ENCODE measurements at places on chromosomes 6 and 20.

GRCh38 chr6:166786704-166787293 lies 159.7 kb upstream of the RPS6KA2 start:
- no peak for DNase-seq

GRCh38 chr6:169381988-169382387 lies 128.3 kb upstream of the THBS2 start:
- DNase-seq: no peak

DNA sequence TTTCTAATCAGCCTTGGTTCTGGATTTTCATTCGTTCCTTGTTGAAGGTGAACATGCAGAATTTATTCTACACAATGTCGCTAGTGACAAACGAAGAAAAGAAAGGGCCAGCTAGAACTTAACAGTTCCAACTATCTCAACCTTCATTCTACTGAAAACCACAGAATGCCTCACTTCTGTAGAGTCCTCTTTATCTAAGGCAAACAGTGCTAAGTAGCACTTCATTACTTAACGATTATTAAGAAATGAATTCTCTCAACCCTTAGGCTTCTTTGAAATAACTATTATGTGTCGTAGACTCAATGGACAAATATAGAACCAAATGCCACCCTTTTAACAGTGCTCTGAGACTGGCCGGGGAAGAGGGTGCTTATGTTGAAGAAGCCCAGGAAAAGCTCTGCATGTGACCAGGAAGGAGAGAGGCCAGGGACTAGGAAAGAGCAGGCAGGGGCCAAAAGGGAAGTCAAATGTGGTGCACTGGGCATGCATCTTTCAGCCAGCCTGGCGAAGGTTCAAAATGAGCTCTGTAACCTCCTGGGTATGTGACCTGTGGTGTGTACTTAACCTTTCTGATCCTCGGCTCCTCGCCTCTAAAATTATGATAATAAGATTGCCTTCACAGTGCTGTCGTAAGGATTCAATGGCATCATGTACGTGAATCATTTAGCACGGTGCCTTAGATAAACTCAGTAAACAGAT lies 55.4 kb upstream of the BMP2 start:
- no peak for DNase-seq

GRCh38 chr6:1773700-1774099 lies 164.0 kb downstream of the FOXC1 start:
- no peak for DNase-seq

DNA sequence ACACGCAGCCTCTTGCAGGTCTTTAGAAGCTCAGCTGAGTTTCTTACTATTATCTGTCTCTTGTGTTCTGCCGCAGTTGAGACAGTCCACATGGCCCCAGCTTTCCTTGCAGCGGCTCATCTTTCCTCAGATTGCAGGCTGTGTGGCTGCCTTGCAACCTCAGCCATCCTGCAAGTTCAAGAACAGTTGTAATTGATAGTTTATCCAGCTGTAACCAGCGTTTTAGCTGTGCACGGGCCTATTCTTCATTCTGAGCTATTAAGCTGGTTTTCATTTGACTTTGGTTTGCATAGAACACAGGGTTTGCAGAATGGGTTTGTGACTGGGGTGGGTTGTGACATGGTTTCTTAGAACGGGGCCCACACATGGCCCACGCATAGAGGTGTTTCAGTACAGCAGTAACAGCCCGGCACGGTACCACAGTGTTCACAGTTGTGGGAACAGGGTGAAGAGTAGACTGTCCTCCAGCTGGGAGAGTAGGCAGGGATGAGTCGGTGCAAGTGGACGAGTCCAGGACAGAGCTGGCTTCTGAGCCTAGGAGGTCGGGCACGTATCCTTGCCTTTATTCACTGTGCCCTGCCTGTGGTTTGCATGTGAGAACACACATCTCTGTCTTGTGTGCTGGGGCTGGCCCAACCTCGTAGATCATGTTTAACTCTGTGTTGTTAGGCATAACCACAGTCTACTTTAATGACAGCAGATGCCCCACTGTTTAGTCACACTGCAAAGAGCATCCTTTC lies 89.2 kb downstream of the RPP40 start:
- no peak for DNase-seq

DNA sequence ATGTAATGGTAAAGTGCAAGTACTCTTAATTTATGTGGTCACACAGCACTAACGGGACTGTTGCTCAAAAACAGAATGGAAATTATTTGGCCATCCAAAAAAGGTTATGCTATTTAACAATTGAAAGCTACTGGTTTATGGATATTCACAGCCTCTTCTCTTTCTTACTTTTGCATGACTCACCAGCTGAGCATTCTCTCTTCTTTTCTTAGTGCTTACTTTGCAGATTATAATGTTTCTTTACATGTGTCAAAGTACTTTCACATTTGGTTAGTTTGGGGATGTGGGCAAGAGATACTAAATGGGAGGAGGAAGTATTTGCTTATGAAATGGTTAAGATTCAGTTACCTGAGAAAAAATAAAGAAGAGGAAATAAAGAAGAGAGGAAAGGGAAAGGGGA lies 610.5 kb downstream of the HTR1B start:
- no peak for DNase-seq

Measured in GOT3 (cell line).